ENCODE measurements at places on chromosomes 2 and 18.

GRCh38 chr2:109513749-109514588 is 99.8 kb downstream of the SEPTIN10 start:
- DNase-seq = no peak

GRCh38 chr2:238690511-238690910 is 157.4 kb upstream of the TWIST2 start:
- DNase-seq = no peak

- no peak for DNase-seq
Observed at GRCh38 chr2:106959975-106960682, 74.2 kb upstream of the ST6GAL2 start.

DNA sequence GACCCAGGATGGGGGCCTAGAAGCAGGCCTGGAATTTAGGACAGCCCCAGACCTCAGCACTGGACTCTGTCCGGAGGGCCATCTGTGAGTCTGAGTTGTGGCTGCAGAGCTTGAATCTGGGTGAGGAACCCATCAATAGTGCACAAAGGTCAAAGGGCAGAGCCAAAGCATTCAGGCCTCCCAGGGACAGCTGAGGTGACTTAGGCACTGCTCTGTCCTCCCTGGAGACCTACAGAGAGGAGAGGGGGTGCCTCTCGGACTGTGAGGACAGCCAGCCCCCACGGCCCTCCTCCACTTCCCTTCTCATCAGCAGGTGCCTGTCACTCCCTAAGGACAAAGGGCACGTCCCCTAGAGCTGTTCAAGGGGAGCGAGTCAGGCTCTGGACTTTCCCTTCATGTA is 25.1 kb upstream of the PRLH start:
- no peak for DNase-seq

- DNase-seq = no peak
Observed at GRCh38 chr2:227310756-227311110, 14.3 kb upstream of the MFF start.

GRCh38 chr18:59768409-59768808 is 71.2 kb upstream of the CCBE1 start:
- DNase-seq = no peak

GRCh38 chr18:79690071-79690470 is 10.5 kb downstream of the CTDP1 start:
- DNase-seq = no peak

DNA sequence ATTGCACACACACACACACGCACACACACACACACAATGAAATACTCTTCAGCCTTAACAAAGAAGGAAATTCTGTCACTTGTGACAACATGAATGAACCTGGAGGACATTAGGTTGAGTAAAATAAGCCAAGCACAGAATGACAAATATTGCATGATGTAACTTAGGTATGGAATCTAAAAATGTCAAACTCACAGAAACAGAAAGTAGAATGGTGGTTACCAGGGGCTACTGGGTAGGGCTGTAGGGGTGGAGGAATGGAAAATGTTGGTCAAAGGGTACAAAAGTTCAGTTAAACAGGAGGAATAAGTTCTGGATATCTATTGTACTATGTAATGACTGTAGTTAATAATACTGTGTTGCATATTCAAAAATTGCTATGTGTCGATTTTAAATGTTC is 29.5 kb downstream of the SCN2A start:
- no peak for DNase-seq

DNA sequence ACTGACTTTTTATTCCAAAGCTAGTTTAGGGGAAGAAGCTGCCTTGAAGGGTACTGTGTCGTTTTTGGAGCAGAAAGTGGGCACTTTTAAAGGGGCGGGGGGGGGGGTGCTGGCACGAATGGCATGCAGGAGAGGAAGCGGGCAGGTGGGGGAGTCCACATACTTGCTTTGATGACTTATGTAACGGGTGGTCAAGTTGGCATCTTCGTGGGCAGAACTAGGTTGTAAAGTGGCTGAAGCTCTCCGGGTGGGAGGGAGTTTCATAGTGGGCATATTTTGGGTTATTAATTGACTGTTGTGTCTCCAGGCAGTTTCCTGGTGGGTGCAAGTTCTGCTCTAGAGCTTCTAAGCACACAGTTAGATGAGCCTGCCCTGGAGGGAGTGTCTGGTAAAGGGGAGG is 19.9 kb downstream of the PCARE start:
- DNase-seq = no peak

- no peak for DNase-seq
Observed at GRCh38 chr18:54173980-54174630, 50.4 kb downstream of the MBD2 start.

DNA sequence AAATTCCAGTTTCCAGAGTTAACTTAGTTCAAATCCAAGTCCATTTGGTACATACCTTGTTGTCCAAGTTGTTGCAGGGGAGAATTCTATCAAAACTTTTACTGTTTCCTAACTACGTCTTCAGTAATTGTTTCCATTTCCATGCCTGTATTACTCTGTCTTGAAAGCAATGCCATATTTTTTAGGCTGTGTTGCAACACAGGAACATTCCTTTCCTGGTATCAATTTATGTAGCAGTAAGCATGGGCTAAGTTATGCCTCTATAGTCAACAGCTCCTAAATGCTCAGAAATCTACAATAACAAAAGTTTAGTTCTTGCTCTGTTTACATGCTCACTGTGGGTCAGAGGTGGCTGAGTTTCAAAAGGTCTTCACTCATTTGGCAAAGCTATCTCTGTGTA is 1943.8 kb upstream of the PIK3C3 start:
- DNase-seq = no peak

DNA sequence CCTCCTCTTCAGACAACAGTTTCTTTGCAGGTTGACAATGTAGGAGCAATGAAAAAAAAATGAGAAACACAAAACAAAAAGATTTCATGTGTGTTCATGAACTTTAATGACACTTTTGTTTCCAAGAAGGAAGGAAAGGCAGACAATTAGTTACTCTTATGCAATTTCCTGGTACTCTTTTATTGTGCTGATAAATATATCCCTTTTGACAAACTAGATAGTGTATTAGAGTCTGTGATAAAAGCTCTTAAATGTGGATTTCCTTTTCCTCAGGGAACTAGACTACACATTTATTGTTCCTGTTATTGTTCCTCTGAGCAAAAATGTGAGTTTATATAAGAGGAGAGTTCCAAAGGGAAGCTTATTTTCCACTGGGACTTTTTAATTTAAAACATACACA is 188.7 kb upstream of the NRXN1 start:
- no peak for DNase-seq

DNA sequence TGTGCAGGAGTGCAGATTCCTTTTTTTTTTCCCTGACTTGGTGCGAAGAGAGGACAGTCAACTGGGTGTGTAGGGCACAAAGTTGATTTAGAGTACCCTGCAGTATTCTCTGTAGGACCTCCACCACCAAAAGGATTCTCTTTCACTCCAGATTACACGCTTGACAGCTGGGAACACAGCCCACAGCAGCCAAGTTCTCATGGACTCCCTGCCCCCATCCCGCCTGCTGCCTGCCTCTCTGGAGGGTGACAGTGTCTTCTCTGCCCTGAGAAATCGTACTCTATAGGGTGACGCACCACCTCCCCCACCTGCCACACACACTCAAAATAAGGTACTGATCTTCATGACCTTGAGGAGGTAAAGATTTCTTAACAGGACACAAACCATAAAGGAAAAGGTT is 26.6 kb upstream of the IHH start:
- no peak for DNase-seq

DNA sequence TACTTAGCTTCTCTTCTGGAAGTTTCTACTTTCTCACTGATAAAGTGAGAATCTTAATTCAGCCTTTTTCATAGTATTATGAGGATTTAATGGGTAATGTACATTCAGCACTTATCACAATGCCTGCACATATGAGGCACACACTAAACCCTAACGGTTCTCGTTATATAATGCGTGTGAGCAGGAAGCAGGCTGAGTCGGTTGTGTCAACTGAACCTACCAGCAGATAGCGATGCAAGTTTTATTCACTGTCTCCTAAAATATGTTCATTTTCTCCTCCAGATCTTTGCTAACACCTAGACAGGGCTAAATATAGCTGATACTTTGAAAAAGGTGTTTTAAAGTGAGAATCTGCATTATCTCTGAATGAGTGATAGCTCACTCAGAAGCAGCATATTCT is 201.6 kb downstream of the ALPK2 start:
- DNase-seq = no peak

DNA sequence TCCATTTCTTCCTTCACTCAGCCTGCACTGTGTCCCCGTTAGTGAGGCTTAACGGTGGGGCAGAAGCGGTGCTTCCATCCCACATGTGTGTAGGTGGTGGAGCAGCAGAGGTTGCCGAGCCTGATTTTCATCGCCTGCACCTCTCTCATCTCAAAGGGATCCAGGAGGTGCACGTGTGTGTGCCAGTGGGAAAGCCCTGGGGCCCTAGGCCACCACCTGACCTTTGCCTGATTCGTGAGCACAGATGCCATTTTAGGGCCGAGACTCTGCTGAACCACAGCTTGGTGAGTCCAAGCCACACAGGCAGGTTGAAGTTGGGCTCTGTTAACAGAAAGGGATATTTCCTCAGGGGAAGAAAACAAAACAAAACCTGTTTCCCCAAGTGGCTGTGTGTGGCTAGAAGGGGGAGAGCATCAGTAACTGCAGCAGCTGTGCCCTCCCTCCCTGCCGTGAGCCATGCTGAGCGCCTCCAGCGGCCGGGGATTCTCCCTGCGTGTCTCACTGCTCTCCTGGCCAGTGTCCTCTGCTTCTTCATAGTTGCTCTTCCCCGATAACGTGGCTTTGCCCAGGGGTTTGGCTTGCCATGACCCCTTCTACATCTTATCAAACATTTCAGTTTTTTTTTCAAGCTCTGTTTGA is 81.5 kb downstream of the MAPRE2 start:
- DNase-seq = no peak

DNA sequence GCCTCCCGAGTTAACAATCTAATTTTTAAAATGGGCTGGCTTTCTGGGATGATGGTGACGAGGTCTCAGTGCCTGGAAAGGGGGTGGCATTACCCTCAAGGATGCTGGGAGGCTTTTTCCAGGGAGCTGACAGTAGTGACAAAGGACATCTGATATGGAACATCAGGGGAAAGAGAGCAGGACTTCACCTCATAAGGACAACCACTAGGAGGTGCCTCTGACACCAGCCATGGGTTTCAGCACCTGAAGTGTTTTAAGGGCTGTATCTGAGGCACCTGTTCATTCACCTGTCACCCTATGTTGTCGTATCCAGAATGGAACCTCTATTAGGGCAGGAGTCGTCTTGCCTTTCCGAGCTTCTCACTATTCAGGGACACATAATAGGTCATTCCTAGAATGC is 10.8 kb downstream of the IL36B start:
- DNase-seq = peak; percentile 11

GRCh38 chr2:15059870-15060512 is 427.5 kb downstream of the LRATD1 start:
- DNase-seq = no peak

DNA sequence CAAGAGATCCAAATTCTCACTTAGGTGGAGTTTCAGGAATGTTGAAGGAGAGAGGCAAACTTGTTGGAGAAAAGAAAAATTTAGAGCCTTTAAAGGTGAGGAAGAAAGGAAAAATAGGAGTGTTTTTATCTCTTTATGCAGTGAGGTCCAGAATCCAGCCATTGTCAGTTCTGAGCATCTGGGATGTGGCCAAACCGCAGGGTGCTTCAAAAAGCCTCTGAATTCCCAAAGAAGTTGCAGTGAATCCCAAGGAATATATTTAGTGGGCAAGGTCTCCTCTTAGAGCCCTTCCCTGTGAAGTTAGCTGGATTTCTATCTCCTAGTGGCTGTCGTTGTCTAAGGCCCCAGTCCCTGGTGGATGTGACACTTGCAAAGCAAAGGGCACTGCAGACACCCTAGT is 51.2 kb downstream of the MTCL1 start:
- DNase-seq = no peak

GRCh38 chr18:267380-267687 is 513 bp downstream of the THOC1 start:
- DNase-seq = peak; percentile 32

DNA sequence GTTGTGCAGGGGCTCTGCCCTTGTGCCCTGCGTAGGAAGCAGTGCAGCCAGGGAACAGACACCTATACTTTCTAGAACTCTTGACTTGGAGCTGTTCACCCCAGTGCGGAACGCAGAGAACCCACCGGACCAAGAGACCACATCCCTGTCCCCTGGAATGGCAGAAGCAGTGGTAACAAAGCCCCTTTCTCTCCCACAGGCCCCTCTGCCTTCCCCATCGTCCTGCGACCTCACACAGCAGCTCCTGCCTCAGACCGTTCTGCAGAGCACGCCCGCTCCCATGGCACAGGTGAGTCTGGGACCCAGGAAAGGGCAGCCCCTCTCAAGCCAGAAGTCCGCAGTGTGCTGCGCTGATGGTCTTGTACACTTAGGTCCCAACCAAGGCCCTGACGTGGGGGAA is 24.6 kb upstream of the RPL31 start:
- no peak for DNase-seq

GRCh38 chr2:9087121-9087681 is 83.7 kb upstream of the MBOAT2 start:
- no peak for DNase-seq

DNA sequence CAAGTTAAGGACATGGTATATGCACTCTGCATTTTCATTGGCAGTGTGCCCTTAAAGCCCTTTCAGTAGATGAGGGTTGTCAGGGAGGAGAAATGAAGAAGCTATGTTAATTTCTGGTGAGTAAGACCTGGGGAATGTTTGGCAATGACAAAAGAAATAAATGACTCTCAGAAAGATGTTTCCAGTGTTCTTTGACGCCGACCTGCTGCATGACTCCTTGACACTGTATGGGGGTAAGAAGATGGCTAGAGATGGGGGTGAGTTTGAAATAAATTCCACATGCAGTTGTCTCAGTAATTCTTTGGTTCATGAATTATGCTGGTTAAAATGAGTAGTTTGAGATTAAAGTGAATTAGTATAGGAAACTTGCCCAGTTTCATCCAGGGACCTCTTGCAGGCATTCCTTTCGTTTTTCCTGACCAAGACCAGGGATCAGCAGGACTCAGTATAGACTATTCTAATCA is 5.9 kb downstream of the CCDC121 start:
- DNase-seq = no peak

- DNase-seq = no peak
Observed at GRCh38 chr2:122263746-122264145, 508.3 kb downstream of the TSN start.

GRCh38 chr18:34976123-34976522 is 65.1 kb upstream of the MAPRE2 start:
- DNase-seq = no peak

- no peak for DNase-seq
Observed at GRCh38 chr2:174169372-174169771, 79.0 kb downstream of the OLA1 start.

GRCh38 chr2:196293751-196294515 is 122.6 kb upstream of the STK17B start:
- DNase-seq = peak; percentile 28

DNA sequence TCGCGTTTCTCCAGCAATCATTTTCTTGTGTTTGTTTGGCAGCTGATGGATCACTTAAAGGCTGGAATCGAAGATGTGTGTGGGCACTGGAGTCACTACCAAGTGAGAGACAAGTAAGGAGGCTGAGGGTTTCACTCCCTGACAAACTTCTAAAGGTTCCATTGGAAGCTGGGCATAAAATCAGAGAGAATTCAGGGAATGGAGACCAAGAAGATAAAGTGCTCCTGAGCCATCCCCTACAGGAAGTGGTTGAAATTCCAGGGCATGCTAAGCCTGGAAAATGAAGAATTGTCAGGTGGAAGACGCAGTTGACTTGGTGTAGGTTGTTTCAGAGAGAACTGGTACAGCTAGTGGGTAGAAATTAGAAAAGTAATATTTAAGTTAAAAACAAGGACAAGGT is 39.1 kb downstream of the SLC9A4 start:
- DNase-seq = no peak
